H1 (cell line): ENCODE measurements at places on chromosomes 5 and 9. TPM values are rescaled to one million over a fixed set of nuclear protein-coding genes. Genes with fewer than 3 reads are reported as not detected.

CCL28 gene
- not detected in 2 replicates for total RNA-seq

CACFD1 gene
- total RNA-seq = 13.3 and 13.4 TPM in 2 replicates

PLCXD3 gene
- 0.07 and 0.10 TPM in 2 replicates for total RNA-seq

SH2D3C gene
- total RNA-seq = 6.4 and 7.3 TPM in 2 replicates

SPATA31D4 gene
- total RNA-seq = not detected in 2 replicates

LCP2 gene
- 0.26 and 0.42 TPM in 2 replicates for total RNA-seq

NR4A3 gene
- 0.23 and 0.30 TPM in 2 replicates for total RNA-seq

NTNG2 gene
- 0.52 and 1.4 TPM in 2 replicates for total RNA-seq

PAEP gene
- not detected in 2 replicates for total RNA-seq

GRCh38 chr5:123813937-123814624 is 302.1 kb downstream of the CSNK1G3 start:
- DNase-seq = no peak
- peaks cover 3% of the 10 kb centered on the region; the same call in 1 of the 2 replicates for H3K4me1 ChIP-seq
- H3K27ac ChIP-seq = 0 out of 2 replicates have a peak overlapping the region, but pooled peaks have one; percentile 5

- H3K27me3 ChIP-seq = no peaks in the 10 kb centered on the region
- no peak overlapping the region for H3K27ac ChIP-seq
- H3K4me1 ChIP-seq = no peaks in the 10 kb centered on the region
- DNase-seq = peak; percentile 44
- H3K36me3 ChIP-seq = no peaks in the 10 kb centered on the region
Measured at GRCh38 chr5:117318528-117318927, 743.9 kb upstream of the SEMA6A start.

- H3K36me3 ChIP-seq = no peaks in the 10 kb centered on the region
- no peak overlapping the region for H3K27ac ChIP-seq
- no peaks in the 10 kb centered on the region for H3K27me3 ChIP-seq
- DNase-seq = no peak
- H3K4me3 ChIP-seq = no peak overlapping the region
Measured at GRCh38 chr9:91494751-91495150, 71.1 kb upstream of the NFIL3 start.

DNA sequence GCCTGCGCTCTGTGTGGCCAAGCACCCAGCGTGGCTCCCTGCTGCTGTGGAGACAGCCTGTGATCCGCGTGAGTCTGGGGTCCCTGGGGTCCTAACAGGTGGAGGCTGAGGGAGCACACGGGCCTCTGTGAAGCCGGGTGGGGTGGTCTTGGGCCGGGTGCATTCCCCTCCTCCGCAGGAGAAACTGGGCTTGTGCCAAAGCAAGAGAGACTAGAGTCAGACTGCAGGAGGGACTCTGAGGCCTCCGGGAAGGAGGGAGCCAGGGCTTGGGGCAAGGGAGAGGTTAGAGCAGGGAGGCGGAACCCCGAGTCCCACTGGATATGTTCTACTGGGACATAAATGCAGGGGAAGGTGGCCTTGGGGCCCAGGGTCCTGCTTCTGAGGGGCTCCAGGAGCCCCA is 10.5 kb downstream of the DNLZ start:
- H3K4me3 ChIP-seq = no peak overlapping the region
- DNase-seq = no peak
- no peak overlapping the region for H3K27ac ChIP-seq
- H3K4me1 ChIP-seq = no peaks in the 10 kb centered on the region

DNA sequence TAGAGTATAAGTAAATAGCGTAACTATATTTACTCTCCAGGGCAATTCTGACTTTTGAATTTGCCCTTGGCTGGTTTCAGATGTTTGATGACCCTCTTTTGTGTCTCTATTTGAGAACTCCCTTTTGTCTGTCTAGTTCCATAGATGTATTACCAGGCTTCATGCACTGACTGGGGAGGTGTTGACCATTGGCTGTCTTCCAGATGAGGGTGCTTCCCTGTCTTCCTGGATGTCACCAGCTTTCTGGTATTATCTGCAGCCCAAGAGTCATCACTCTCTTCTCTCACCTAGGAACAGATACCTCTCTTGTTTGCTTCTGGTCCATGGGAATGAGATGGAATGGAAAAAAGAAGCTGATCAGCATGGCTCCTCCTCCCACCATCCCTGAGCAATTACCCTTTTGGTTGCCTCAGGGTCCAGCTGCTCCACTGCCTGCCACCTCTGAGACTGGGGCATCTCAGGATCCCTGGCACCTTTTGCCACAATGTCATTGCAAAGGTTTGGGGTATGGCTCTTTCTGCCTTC is 58.7 kb upstream of the TMED7 start:
- H3K4me1 ChIP-seq = no peaks in the 10 kb centered on the region
- H3K27me3 ChIP-seq = no peaks in the 10 kb centered on the region
- no peaks in the 10 kb centered on the region for H3K36me3 ChIP-seq
- H3K4me3 ChIP-seq = no peak overlapping the region

DNA sequence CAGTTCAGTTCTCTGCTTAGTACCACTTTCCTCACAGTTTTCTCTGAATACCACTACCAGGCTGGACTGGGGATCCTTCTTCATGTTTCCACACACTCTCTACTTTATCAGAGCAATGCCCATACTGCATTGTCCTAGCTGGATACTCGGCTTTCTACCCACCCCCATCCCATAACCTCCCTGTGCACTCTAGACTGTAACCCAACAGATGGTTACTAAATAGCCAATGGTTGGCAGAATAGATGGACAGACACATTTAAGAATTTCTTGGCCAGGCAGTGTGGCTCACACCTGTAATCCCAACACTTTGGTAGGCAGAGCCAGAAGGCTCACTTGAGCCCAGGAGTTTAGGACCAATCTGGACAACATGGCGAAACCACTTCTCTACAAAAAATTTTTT is 22.8 kb downstream of the CDK5RAP2 start:
- DNase-seq = no peak
- no peak overlapping the region for H3K4me3 ChIP-seq
- H3K36me3 ChIP-seq = peaks cover 3% of the 10 kb centered on the region; the same call in 1 of the 2 replicates
- H3K27me3 ChIP-seq = no peaks in the 10 kb centered on the region
- no peaks in the 10 kb centered on the region for H3K4me1 ChIP-seq

GRCh38 chr9:127540664-127541041 is 71.4 kb upstream of the STXBP1 start:
- H3K27me3 ChIP-seq = no peaks in the 10 kb centered on the region
- H3K36me3 ChIP-seq = no peaks in the 10 kb centered on the region
- no peak overlapping the region for H3K27ac ChIP-seq
- H3K4me3 ChIP-seq = no peak overlapping the region

DNA sequence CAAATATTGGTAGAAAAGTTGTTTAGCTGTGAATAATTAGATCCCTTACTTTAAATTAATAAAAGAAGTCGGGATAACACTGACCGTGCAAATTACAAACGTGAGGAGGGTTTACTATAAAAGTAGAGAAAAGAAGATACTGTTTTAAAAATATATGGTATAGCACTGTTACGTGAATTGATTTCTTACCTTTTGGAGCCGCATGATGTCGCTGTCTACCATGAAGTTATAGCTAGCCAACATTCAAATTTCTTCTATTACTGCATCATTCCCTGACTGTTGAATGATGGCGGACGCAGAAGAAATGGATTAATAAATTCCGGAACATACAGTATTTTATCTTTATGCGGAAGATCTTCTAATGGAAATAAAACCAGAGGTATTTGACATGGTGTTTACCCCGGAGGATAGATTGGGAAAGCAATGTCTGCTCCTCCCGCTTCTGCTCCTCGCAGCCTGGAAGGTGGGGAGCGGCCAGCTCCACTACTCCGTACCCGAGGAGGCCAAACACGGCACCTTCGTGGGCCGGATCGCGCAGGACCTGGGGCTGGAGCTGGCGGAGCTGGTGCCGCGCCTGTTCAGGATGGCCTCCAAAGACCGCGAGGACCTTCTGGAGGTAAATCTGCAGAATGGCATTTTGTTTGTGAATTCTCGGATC is at the start of gene PCDHA6:
Gene PCDHA6 (plus strand): TSS at position 257 of the 658 bp plus-strand sequence. CDS start 132 bp downstream, at position 389.
- H3K36me3 ChIP-seq = peaks cover 3% of the 10 kb centered on the region; the same call in 1 of the 2 replicates
- H3K27ac ChIP-seq = no peak within 1 kb of the TSS
- DNase-seq = no peak
- peak within 1 kb of the TSS; percentile 62 for H3K4me3 ChIP-seq

DNA sequence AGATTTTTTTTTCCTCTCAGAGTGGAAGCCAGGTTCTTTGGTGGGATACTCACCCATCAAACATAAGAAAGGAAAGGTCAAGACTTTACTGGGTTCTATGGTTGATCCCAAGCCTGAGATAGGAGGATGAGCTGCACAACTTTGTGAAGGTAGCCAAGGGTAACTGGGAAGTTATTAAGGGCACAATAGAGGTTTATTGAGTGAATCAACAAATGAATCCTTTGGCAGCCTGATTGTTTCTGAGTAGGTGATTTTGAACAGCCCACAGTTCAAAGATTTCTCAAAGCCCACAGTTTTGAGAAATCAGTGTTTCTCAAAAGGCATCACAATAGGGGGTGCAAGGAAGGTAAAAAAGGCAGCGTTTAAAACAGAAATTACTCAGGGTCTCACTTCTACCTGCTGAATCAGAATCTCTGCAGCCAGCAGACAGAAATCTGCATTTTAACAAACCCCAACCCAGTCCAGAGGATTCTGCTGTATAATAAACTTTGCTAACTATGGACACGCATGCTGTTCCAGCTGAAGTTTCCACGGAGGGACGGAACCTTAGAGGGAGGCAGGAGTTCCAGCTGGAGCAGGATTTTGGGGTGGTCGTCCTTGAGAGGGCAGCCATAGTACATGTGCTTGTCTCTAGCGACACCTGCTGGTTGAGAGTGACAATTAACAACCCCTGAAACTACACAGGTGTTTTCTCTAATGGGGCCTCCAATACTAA is 32.7 kb upstream of the FSD1L start:
- no peaks in the 10 kb centered on the region for H3K36me3 ChIP-seq
- H3K4me1 ChIP-seq = peaks cover 2% of the 10 kb centered on the region; the same call in 1 of the 2 replicates
- no peak overlapping the region for H3K27ac ChIP-seq
- peak overlapping the region; percentile 20; the same call in 1 of the 2 replicates for H3K4me3 ChIP-seq
- peak; percentile 83 for DNase-seq

DNA sequence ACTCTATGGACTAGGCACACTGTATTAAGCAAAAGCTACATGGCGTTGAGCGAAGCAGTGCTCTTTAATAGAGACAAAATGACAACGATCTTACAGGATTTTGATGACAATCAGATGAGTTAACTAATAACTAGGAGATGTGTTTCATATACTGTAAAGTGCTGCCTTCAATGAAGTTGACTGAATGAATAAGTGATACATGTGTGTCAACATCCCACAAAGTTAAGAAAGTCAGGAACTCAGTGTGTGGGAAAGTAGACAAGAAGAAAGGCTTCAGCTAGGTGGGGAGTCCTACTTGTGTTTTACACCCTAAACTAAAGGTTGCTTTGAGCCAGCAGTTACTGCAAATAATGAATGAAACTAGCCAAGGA is 79.6 kb downstream of the PAPPA start:
- DNase-seq = no peak
- no peak overlapping the region for H3K27ac ChIP-seq

DNA sequence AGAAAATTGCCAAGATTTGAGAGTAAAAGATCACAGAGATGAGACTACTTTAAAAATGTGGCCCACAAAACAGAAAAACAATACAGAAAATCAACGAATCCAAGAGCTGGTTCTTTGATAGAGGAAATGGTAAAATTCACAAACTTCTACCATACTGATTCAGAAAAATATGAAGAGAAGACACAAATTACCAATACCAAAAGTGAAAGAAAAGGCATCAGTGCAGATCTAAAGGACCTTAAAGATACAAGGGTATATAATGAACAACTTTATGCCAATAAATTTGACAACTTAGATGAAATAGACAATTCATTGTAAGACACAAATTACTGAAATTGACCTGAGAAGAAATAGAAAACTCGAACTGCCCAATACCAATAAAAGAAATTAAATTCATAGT is 24.4 kb upstream of the SLC1A1 start:
- H3K27ac ChIP-seq = no peak overlapping the region
- H3K27me3 ChIP-seq = no peaks in the 10 kb centered on the region
- no peaks in the 10 kb centered on the region for H3K4me1 ChIP-seq
- no peaks in the 10 kb centered on the region for H3K36me3 ChIP-seq

GRCh38 chr5:75319638-75320037 is 17.4 kb upstream of the HMGCR start:
- H3K27me3 ChIP-seq = no peaks in the 10 kb centered on the region
- H3K27ac ChIP-seq = no peak overlapping the region
- H3K4me1 ChIP-seq = peaks cover 9% of the 10 kb centered on the region; the same call in 1 of the 2 replicates
- no peaks in the 10 kb centered on the region for H3K36me3 ChIP-seq
- DNase-seq = no peak

DNA sequence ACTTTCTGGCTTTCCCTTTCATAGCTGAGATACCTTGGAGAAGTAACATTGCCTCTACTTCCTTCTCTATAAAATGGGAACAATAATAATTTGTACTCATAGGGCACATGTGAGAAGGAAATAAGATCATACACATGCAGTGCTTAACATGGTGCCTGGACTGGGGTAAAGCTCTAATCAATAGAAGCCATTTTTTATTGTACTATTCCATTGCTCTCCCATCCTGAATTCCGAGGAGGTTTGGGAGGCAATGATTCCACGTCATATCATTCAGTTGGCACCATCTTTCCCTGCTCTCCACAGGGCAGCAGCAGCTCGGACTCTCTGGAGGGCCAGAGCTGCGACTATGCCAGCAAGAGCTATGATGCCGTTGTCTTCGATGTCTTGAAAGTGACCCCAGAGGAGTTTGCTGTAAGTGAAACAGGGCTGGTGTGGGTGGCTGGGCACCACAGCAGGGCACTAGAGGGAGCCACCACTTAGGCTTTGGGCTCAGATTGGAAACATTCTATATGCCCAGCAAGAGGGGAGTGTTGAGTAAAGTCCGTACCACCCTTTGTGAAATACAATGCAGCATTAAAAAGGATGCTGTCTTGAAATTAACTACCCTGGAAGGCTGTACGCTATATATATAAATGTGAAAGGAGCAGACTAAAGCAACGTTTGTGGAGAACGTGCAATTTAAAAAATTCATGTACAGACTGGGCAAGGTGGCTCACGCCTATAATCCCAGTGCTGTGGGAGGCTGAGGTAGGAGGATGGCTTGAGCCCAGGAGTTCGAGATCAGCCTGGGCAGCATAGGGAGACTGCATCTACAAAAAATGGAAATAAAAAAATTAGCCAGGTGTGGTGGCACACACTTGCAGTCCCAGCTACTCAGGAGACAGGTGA is 51.2 kb downstream of the RALGPS1 start:
- H3K36me3 ChIP-seq = no peaks in the 10 kb centered on the region
- H3K27ac ChIP-seq = no peak overlapping the region
- peak; percentile 33 for DNase-seq
- H3K4me3 ChIP-seq = no peak overlapping the region

DNA sequence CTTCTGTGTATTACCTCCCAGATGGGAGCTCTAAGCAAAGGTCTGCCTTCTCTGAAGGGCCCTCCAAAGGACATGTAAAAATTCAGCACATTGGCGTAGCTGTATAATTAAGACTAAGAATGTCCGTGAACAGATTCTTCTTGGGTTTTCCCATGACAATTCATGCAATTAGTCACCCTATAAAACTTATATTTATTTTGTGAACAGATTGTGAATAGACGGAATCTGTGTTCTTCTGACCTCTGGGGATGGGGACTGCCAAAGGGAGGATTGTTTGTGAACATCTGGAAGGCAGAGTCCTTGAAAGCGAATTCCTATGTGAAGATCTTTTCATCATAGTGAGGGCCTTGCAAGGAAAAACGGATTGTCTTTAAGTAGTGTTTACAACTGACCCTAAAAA is 111.3 kb downstream of the EGFLAM start:
- no peak overlapping the region for H3K4me3 ChIP-seq
- no peaks in the 10 kb centered on the region for H3K4me1 ChIP-seq
- no peaks in the 10 kb centered on the region for H3K36me3 ChIP-seq
- H3K27me3 ChIP-seq = no peaks in the 10 kb centered on the region
- no peak overlapping the region for H3K27ac ChIP-seq

GRCh38 chr5:169496878-169497277 is 86.7 kb upstream of the SPDL1 start:
- DNase-seq = no peak
- H3K36me3 ChIP-seq = no peaks in the 10 kb centered on the region
- no peak overlapping the region for H3K4me3 ChIP-seq
- H3K27ac ChIP-seq = no peak overlapping the region
- no peaks in the 10 kb centered on the region for H3K27me3 ChIP-seq
- H3K4me1 ChIP-seq = no peaks in the 10 kb centered on the region
